Endothelial cell (in vitro differentiated cells): ENCODE measurements at places on chromosomes 11 and 22.

DNA sequence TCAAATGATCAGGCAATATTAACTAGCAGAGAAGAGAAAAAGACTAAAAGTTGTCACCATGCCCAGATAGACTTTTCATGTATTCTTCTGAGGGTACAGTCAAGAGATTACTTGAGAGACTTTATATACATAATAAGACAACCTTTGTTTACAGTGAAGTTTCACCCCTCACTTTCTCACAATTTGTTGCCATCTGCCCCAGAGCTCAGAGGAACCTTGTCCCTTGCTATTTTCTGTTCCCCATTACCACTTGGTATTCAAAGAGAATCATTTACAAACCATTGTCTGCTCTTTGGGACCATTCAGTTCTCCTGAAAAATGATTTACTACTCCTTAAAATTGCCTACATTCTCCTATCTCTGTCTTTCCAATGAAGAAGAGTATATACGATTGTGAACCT lies 544.6 kb downstream of the CNTN5 start:
- H3K27ac ChIP-seq = no peak overlapping the region
- H3K4me1 ChIP-seq = no peaks in the 10 kb centered on the region
- no peak for DNase-seq
- H3K27me3 ChIP-seq = no peaks in the 10 kb centered on the region

DNA sequence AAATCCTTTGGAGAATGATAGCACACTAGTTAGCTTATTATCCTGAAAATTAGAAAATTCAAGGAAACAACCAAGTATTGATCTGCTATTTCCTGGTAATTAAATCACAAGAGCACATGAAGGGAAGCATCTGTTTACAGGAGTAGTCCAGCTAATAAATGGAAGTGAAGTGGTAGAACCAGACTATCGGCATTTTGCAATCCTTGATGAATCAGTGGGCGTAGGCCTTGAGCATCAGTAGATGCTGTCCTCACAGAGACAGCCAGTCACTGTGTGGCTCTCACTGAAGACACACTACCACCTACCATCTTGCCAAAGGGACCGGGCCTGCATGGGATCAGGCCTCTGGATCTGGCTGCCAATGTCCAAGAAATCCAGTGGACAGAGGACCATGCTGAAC lies 69.8 kb downstream of the FBLN1 start:
- no peak overlapping the region for H3K4me3 ChIP-seq
- no peak overlapping the region for H3K27ac ChIP-seq
- DNase-seq = no peak
- peaks cover 2% of the 10 kb centered on the region for H3K27me3 ChIP-seq
- no peaks in the 10 kb centered on the region for H3K4me1 ChIP-seq

DNA sequence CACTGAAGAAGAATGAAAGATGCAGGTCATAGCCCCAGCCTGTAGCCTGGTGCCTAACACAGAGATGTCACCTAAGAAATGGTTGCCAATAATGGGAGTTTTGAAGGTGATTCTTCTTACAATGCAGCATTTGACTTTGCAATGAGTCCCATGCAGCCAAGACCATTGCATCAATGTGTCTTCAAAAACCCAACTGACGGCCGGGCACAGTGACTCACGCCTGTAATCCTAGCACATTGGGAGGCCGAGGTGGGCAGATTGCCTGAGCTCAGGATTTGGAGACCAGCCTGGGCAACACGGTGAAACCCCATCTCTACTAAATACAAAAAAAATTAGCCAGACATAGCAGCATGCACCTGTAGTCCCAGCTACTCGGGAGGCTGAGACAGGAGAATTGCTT lies 89.3 kb upstream of the ASPHD2 start:
- no peaks in the 10 kb centered on the region for H3K4me1 ChIP-seq
- H3K27me3 ChIP-seq = peaks cover 4% of the 10 kb centered on the region
- no peak overlapping the region for H3K4me3 ChIP-seq
- no peak for DNase-seq

DNA sequence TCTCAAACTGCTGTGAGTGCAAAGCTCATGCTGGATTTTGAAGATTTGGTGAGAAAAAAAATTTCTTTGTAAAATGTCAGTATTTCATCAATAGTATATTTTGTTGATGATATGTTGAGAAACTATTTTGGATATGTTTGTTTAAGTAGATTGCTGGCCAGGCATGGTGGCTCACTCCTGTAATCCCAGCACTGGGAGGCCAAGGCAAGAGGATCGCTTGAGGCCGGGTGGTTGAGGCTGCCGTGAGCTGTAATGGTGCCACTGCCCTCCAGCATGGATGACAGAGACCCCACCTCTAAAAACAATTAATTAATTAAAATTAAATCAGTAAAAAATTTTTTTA lies 6.9 kb upstream of the IFITM3 start:
- no peaks in the 10 kb centered on the region for H3K27me3 ChIP-seq
- DNase-seq = no peak
- no peaks in the 10 kb centered on the region for H3K36me3 ChIP-seq
- peaks cover 38% of the 10 kb centered on the region for H3K4me1 ChIP-seq
- no peak overlapping the region for H3K4me3 ChIP-seq
- H3K27ac ChIP-seq = peak overlapping the region; percentile 94

DNA sequence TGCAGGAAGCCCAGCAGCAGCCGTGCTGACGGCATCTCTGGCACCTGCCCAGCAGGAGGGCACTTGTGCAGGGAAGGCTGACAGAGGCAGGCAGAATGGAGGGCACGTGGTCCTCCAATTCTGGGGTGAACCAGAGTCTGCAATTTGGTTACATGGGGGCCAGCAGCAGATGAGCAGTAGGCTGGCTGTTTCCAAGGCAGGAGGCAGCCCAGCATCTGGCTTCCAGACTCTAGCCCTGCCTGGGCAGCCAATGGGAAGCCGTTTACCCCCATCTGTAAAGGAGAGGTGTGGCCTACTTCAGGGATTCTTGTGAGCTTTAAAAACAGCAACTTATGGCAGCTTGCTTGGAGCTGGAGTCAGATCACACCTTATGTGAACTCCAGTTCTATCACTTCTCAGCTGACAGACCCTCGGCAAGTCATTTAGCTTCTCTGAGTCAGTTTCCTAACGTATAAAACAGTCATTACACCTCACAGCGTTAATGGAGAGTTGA lies 27.9 kb upstream of the RASL10A start:
- H3K27ac ChIP-seq = no peak overlapping the region
- DNase-seq = no peak
- peaks cover 8% of the 10 kb centered on the region for H3K27me3 ChIP-seq

DNA sequence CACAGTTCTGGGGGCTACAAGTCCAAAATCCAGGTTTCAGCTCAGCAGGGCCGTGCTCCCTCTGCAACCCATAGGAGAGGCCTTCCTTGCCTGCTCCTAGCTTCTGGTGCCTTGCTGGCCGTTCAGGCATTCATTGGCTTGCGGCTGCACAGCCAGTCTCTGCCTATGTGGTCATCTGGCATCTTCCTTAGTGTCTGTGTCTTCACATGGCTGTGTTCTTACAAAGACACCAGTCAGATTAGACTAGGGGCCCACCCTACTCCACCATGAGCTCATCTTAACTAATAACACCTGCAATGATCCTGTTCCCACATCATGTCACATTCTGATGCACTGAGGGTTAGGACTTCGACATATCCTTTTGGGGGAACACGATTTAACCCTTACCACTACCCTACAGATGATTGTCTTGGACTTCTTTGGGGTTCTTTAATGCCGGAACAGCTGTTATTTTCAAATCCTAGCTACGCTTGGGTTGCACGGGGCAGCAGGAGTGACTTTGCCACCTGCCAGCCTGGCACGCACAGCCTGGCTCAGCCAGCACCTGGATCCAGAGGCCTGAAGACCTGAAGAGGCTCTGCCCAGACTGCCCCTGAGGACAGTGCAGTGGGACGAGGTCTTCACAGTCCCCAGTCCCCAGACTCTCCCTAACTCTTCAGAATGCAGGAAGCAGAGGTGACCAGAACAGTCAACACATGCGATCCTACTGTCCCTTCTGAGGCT lies 7.7 kb upstream of the NEAT1 start:
- no peak for DNase-seq
- H3K36me3 ChIP-seq = peaks cover 14% of the 10 kb centered on the region
- H3K4me1 ChIP-seq = peaks cover 40% of the 10 kb centered on the region
- H3K4me3 ChIP-seq = peak overlapping the region; percentile 5
- no peak overlapping the region for H3K27ac ChIP-seq
- H3K27me3 ChIP-seq = peaks cover 24% of the 10 kb centered on the region

DNA sequence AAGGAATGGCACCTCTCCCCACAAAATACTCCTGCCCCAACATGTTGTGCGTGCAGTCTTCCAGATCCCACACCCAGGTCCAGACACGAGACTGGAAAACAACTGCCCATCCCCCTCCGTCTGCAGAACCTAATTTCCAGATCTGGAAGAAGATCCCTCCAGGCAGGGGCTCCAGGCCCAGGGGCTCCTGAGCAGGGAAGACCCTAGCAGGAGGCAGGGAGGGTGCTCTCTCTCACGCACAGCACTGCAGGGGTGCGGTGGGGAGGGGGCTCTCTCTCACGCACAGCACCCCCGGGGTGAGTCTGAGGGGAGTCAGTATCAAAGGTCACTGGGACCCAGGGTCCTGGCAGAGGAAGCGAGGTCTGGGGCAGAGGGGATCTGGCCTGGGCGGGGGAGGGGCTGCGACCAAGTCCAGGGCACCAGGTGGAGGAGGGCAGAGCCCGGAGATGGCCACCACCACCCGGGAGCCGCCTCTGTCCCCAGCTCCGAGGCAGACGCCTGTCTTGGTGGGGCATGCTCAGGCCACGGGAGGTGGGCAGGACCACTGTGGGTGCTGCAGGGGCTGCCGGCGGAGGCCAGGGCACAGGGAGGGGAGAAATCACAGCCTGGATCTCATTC lies 1.7 kb downstream of the MLC1 start:
- H3K4me1 ChIP-seq = peaks cover 5% of the 10 kb centered on the region
- peaks cover 5% of the 10 kb centered on the region for H3K27me3 ChIP-seq
- H3K4me3 ChIP-seq = no peak overlapping the region
- no peak for DNase-seq
- H3K27ac ChIP-seq = no peak overlapping the region
- no peaks in the 10 kb centered on the region for H3K36me3 ChIP-seq

GRCh38 chr22:44409974-44410316 lies 88.1 kb downstream of the RTL6 start:
- no peak for DNase-seq
- no peak overlapping the region for H3K4me3 ChIP-seq
- peaks cover 5% of the 10 kb centered on the region for H3K4me1 ChIP-seq
- H3K27me3 ChIP-seq = peaks cover 7% of the 10 kb centered on the region
- H3K27ac ChIP-seq = no peak overlapping the region
- H3K36me3 ChIP-seq = no peaks in the 10 kb centered on the region
